ENCODE measurements at places on chromosomes 3 and 15.
A peak's percentile ranks its signal among the peaks of the same experiment; 100 is the strongest.

DNA sequence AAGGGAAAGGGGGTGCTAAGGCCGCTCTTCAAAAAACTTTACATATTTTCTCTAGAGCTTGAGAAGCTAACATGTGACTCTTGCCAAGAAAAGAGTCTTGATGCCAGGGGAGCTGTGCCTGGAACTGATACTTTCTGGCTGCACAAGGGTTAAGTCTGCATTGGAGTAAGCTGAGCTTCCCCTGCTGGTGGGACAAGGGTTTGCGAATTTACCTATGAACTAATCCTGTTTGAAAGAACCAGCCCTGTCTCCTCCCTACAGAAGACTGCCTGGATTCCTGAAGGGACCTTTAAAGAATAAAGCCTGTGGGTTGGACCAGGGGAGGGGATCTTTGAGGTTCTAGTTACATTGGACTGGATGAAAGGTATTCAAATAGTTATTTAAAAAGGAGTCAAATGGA, 58.3 kb upstream of the EPHA3 start:
- no peak for DNase-seq

DNA sequence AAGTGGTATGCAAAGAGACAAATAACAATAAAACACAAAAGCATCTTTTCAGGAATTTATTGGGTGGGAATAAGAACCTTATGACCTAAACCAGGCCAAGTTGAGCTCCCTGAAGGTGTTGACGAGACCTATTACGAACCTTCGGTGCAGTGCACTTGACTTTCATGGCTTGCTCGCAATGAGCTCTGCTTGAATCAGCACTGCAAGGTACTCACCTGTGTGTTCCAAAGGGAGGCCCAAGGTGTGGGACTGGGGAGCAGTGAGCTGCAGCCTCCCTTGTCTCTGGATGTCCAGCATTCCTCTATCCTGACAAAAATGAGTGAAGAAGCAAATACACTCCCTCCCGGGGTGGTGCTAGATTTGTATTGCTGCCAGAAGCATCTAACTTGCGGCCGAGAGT, at the start of gene MDFIC2:
Gene MDFIC2 (minus strand): TSS at position 303 of the 400 bp plus-strand sequence. CDS start 665 bp downstream, outside the sequence.
- no peak for DNase-seq

DNA sequence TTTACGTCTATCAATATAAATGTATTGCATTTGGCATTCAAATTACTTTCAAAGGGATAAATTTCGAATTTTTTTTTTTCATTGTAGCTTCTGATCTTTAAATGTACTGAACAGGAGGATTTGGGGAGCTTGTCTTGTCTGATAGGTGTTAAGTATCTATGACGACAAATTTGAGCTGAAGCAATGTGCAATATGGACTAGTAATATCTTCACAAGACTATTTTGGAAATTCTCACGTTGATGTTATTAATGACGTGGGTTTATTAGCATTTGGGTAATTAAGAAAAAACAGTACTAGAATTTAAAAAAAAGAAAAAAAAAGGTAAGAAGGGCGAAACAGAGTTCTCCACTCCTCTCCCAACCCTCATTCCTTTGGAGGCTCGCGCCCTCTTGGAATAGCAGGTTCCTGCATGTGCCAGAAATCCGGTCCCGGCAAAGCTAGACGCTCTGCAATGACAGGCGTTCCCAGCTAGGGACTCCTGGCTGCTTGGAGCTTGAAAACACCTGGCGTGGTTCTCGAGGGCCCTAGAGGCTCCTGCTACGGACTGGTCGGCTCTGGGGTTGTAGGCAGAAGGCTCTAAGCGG, 648 bp upstream of the P2RY1 start:
- DNase-seq: no peak

- no peak for DNase-seq
These were observed 67.1 kb downstream of the AAGAB start for GRCh38 chr15:67187351-67187854.

- no peak for DNase-seq
These were observed 631.8 kb upstream of the GRM7 start for GRCh38 chr3:6228958-6229683.

GRCh38 chr3:27927882-27928281, 205.8 kb upstream of the EOMES start:
- DNase-seq: no peak

DNA sequence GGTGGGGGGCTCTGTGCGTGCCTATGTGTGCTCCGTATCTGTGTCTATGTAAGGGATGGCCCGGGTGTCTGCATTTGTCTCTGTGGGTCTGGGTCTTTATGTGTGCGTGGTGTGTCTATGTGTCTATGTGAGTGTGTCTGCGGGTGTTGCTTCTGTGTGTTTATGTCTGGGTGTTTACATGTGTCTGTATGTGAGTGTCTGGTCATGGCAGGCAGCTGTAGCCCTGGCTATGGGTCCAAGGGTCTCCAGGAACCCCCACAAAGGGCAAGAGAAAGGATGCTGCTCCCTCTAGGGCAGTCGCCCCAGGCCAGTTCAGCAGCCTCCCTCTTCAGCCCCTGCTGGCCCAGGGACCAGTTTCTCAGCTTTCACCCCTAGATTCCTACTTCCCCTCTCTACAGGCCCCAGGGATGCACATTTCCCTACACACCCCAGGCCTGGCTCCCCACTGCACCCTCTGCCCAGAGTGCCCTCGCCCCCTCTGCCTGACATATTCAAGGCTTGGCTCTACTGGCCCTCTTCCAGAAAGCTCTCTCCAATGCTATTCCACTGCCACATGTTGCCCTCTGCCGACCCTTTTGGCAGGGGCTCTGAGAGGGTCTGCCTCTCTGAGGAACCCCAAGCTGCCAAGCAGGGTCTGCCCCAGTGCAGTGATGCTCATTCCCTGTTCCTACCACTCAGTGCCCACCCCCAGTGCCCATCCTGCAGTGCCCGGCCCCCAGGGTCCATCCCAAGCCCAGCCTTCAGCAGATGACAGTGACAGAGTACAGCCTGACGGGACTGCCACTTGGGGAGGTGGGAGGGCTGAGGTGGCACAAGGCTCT, 1.0 kb upstream of the MYL3 start:
- DNase-seq: no peak

GRCh38 chr15:101498717-101499480, 9.4 kb upstream of the PCSK6 start:
- DNase-seq: no peak

DNA sequence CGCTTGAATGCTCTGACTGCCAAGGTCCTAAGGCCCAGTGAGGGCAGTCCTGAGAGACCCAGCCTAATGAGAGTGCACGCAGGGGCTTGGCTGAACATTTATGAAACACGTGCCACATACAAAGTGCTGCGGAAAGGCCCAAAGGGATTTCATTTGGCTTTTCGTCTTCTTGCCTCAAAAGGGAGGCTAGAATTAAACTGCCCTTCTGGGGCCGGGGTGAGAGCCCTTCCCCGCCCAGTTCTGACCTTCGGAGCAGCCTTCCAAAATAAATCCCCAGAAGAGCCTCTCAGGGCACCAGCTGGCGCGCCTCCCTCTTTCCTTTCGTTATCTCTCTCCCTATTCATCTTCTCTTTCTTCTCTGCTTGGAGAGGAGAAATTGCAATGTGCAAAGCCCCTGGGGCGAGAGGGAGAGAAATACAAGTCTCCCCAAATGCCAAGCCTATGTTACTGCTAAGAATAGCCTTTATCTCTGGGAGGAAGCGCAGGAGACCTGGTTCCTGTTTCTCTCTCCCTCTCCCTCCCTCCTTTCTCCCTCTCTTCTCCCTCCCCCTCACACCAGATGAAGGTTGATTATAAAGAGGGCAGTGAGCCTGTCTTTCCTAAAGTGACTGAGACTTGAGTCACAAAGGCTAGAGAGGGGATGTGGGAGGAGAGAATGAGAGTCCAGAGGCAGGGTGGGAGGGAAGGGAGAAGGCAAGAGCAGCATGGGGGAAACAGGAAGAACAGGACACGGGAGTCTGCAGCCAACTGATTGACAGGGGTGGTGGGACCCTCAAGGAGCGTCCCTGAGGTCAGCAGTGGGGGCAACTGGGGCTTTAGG, 36.7 kb upstream of the NDUFB4 start:
- DNase-seq: peak; percentile 62

DNA sequence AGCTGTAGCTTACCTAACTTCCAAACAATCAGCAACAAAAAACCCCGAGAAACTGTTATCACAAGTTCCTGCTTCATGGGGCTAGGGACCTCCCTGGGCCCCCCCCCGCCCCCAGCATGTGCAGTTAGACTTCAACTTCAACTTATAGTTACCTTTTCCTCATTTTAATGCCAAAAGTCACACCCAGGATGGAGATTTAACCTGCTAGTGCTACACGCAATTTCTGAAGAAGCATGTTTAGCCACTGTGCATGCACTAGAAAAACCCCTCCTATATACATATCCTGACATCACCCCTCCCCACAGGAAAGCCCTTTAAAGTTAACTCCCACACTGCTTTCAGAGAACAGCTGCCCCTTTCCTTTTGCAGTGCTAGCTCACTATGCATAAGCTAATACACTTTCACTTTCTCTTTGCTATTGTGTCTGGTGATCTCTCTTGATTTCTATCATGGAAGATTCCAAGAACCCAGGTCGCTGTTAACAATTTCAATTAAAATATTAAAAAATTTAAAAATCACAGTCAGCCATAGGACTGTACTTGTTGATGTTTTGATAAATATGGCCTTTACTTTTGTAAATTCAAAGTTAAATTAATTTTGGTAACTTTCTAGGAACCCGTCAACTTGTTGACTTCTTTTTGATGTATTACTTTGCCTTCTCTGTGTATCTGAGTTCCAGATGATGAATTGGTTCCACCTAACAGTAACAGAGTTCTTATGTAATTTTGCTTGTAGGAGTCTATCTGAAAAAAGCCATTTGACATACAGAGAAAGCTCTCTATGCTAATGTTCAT, 75.2 kb upstream of the ACAD9 start:
- DNase-seq: no peak

DNA sequence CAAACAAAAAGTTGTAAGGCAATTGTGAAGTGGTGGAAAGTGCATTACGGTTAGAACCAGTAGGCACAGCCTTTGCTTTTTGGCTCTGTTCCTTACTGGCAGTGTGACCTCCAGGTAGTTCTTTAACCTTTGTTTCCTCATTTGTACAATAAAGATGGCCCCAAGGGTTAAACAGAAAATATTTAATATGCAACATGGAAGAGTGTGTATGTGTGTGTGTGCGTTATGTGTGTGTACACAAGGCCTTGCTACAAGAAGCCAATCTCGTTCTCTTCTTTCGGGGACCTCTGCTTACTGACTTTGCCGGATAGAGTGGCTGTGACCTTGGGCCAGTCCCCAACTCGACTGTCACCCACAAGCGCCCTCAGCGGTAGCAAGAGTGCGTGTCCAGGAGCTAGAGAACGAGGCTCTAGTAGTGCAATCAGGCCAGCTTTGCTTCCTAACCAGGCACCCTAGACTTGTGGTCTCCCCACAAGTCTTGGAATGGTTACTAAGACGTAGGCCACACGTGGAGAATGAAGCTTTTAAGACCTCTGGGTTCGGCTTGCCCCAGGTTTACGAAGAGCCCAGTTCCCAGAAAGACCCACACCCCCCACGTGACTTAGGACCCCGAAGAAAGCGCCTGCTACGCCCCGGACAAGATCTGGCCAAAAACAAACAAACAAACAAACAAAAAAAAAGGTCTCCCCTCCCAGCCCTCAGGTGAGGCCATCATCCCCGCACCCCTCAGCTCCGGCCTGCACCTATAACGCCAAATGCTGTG, 593 bp downstream of the CIAO2A start:
- peak; percentile 51 for DNase-seq

GRCh38 chr3:112786002-112786590, 60.6 kb downstream of the CD200R1L start:
- DNase-seq: no peak

DNA sequence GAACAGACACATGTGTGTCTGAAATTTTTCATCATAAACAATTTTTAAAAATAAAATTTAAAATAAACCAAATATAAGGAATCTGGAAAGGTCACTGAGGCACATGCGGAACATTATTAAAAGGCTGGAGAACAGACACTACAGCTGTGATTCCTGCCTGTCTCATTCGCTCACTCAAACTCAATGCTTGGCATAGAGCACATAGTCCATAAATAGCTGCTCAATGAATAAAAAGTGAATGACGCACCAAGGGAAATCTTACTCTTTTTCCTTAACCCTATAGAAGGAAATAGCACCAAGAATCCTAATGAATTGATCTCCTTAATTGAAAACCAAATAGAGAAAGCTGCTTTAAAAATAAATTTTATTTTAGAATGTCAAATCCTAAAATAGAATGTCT, 98.4 kb downstream of the FSIP1 start:
- no peak for DNase-seq

DNA sequence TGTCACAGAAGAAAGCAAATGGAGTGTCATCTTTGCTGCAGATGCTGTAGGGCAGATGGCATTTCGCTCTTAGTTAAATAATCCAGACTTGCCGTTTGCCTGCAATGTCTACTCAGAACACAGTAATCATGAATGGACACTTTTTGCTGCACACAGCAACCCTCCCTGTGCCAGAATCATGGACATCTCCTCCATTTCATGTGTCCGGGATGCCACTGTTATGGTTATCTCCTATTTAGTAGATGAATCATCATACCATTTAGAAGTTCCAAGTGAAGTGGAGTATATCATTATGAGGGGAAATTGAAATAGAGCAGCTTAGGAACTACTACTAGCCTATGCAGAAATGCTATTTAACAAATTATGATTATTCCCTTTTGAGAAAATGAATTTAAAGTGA, 118.5 kb downstream of the DUT start:
- DNase-seq: no peak

- no peak for DNase-seq
These were observed 32.2 kb downstream of the NGLY1 start for GRCh38 chr3:25751048-25751447.

DNA sequence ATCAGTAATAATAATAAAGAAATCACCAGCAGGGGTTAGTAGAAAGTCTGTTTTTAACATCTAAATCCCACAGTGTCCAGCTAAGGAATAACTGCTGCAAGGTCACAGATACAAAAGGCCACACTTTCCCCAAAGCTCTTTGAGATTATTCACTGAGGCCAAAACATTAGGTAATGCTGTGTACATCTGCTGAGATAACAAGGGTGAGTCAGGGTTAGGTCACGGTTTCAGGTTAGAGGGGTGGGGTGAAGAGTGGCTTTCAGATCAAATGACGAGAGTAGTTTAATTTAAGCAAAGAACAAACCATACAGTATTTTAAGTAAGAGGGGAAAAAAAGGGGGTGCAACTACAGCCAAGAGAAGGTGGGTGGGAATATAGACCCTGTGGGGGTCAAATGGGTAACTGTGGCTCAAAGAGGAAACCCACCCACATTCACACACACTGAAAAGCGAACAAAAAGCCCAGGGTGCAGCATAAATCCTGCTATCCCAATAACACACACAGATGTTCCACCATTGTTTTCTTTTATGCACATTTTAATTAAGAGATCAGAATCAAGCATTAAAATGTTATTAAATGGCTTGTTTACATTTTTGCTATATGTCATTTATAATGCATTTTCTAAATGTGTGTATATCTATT, 412.9 kb downstream of the TIGIT start:
- no peak for DNase-seq

GRCh38 chr3:197408177-197408957, 110.0 kb upstream of the DLG1 start:
- DNase-seq: no peak

GRCh38 chr3:15918988-15919387, 121.2 kb upstream of the ANKRD28 start:
- DNase-seq: no peak

DNA sequence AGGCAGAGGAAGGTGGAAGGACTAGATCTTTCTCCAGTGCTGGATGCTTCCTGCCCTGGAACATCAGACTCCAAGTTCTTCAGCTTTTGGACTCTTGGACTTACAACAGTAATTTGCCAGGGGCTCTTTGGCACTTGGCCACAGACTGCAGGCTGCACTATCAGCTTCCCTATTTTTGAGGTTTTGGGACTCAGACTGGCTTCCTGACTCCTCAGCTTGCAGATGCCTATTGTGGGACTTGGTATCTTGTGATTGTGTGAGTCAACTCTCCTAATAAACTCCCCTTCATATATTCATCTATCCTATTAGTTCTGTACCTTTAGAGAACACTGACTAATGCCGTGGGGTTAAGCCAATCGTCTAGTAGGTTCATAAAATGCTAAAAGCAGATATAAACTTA, 8.8 kb upstream of the B3GNT5 start:
- DNase-seq: peak; percentile 33

Measured in heart right ventricle (tissue), 16 donors.